ENCODE measurements at places on chromosomes 5 and 9.

GRCh38 chr5:14445576-14446290 lies 135.9 kb upstream of the OTULINL start:
- DNase-seq, result no peak

GRCh38 chr5:59272809-59273427 lies 620.6 kb downstream of the PDE4D start:
- no peak for DNase-seq

GRCh38 chr5:135234242-135234641 lies 164.8 kb downstream of the MACROH2A1 start:
- DNase-seq, result no peak

DNA sequence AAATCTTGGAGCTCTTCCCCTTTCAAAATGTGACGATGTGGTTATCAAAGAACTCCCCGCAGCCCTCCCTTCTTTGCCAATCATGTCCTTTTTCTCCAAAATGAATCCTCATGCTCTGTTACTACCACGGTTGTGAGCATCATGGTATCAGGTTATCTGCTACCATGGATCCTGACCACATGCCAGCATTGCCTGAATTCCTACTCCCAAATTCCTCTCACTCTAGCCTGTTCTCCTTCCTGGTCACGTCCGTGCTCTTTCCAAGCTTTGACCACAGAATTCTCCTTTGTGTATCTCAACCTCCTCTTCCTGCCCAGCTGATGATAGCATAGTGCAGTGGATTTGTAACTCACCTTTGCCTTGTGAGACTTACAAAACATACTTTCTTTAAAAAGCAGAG lies 59.5 kb upstream of the FBXL7 start:
- DNase-seq, result no peak

DNA sequence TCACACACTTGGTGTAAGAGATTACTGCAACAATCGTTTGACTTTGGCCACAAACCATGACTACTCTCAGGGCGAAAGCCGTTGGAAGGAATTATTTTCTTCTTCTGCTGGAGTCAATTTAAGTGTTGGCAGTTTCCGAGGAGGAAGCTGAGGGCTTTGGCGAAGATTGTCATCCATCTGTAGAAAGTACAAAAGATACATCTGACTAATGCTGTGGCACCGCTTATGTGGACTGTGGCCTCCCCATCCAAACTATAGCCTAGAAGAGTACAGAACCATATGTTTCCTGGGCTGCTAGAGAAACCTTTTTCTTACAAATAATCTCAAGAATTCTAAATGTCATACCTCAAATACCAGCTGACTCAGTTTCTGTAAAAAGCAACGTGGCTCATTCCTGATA lies 7.4 kb downstream of the MTX3 start:
- no peak for DNase-seq

DNA sequence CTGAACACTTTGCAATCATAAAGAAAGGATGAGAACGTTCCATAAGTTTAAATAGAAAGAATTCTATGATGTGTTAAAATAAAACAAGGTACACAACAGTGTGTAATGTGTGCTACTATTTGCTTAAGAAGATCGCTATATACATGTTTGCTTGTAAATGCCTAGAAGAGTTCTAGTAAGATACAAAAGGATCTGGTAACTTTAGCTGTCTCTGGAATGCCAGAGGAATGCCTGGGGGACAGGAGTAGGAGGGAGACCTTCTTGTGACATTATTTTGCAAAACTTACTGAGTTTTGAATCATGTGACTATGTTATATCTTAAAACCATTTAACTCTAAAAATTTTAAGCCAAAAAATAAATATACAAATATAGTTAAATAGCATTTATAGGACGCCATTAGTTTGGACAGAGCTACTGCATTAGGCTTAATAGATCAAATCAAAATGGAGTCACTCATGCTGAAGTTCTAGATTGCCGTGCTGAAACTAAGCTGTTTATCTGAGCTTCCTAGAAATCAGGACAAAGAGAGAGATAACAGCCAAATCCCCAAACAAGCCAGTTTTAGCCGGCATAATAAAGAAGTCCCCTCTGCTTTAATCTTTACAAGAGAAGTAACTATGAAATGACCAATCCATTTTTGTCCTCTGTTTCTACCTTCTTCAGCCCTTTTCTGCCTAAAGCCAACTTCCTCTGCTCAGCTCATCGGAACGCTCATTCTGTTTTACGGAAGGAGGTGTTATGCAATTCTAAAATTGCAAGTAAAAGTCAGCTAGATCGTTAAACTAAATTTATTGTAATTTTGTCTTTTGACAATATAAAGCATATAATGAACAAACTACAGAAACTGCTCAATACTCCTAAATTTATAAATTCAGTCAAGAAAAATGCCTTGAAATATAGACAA lies 44.8 kb downstream of the LIX1 start:
- DNase-seq, result peak; percentile 57

GRCh38 chr9:136086951-136087740 lies 7.9 kb downstream of the NACC2 start:
- no peak for DNase-seq

DNA sequence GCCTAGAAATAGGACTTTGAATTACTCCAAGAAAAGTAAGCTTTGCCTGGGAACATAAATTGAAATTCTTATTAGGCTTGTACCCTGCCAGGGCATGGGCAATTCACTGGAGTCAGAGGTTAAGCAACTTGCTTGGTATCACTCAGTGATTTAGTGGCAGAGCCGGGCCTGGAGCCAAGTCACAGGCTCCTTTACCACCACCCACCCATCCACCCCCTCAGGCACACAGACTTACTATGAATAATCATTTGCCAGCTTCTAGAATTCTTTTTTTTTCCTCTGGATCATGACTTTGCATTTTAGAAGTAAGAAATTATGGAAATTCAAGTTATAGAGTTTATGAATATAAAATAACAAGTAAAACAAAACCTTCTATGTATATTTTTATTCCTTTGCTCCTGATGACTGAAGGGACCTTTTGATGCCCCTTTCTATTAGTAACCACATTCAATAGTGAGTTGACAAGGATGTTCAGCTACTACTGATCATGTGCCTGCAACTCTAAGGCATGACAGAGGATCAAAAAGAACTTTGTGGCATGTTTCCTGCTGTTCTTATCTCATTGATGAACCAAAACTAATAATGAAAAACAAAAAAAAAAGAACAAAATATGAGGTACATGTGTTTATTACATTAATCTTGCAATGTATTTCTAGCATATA lies 614.7 kb downstream of the TLR4 start:
- no peak for DNase-seq

GRCh38 chr5:168411871-168412270 lies 74.4 kb upstream of the RARS1 start:
- no peak for DNase-seq

DNA sequence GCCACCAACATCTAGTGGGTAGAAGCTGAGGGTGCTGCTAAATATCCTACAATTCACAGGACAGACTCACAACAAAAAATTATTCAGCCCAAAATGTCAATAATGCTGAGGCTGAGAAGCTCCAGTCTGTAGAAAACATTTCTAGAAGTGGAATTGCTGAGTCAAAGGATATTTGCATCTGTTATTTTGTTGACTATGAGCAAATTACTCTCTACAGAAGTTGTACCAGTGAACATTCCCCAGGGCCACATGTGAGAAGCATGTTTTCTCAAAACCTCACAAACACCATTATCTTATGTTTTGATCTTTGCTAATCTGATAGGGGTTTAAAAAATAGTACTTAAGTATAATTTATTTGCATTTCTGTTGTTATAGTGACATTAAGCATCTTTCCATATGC lies 15.4 kb downstream of the ITK start:
- no peak for DNase-seq

GRCh38 chr5:76372323-76373054 lies 30.6 kb upstream of the IQGAP2 start:
- DNase-seq, result peak; percentile 39

DNA sequence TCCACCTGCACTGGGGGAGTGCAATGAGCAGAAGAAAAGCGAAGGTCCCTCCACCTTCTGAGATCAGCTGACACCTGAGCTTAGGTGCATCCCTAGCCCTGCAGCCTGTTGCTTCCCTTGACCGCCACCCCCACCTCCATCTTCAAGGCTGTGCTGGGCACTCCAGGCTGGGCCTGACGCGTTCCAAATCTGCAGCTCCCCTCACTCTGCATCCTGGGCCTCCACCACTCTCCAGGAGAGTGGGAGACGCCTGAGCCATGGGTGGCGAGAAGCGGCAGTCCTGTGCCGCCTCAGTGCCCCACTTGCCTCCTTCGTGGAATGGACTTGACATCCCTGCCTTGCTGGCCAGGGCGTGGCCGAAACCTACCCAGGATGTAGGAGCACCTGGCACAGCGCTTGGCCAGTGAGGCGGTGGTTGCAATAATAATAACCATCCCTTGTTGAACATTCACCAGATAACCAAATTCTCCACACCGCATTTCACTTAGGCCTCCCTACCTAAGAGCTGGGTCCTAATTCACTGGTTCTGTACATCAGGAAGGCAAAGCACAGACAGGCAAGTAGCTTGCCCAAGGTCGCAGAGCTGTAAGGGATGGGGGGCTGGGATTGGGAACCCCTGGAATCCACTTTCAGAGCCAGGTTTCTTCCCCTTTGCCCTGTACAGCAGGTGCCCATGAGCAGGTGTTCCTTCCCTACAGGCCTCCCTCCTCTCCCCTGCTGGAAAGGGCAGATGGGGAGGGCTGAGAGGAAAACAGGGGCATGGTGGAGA lies 11.7 kb downstream of the B4GALT7 start:
- DNase-seq, result no peak

- DNase-seq, result no peak
Observed at GRCh38 chr9:108525186-108525585, 330.6 kb downstream of the ACTL7B start.

DNA sequence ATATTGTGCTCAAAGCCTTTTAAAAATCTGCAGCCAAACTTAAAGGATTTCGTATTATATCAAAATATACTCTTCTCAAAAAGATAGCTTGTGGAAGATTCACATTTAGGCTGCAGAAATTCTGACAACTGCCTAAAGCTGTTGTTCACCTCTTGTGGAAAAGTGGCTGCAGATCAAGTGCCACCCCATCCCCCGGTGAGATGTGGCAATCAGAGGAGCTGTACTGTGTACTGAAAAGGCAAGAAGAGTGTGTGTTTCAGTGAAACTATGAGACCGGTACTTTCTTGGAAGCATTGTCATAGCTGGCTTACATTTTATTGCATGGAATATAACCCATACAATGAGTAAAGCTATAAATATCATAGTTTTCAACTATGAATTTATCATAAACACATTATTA lies 64.3 kb downstream of the CDH18 start:
- DNase-seq, result no peak

DNA sequence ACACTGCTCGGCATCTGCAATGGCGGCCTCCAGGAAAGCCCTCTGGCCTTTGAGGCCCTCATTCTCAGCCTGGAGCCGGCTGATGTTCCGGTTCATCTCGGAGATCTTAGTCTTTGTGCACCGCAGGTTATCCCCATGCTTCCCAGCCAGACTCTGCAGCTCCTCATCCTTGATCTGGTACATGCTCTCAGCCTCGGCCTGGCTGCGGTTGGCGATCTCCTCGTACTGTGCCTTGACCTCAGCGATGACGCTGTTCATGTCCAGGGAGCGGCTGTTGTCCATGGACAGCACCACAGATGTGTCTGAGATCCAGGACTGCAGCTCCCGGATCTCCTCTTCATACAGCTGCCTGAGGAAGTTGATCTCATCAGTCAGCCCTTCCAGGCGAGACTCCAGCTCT lies 21.9 kb downstream of the CEP120 start:
- DNase-seq, result no peak

DNA sequence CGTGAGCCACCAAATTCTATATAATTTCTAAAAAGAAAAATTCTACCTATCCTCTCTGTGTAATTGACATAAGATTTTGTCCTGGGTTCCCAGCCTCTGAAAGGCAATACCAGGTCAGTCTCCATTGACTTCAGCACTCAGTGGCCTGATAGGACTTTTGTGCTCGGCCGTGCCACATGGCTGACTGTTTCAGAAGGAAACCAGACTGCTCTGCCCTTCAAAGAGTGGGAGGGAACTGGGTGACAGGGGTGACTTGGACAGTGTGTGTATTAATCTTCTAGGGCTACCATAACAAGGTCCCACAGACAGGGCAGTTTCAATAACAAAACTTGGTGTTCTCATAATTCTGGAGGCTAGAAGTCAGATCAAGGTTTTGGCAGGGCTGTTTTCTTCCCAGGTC lies 43.0 kb downstream of the ARHGAP26 start:
- DNase-seq, result no peak

DNA sequence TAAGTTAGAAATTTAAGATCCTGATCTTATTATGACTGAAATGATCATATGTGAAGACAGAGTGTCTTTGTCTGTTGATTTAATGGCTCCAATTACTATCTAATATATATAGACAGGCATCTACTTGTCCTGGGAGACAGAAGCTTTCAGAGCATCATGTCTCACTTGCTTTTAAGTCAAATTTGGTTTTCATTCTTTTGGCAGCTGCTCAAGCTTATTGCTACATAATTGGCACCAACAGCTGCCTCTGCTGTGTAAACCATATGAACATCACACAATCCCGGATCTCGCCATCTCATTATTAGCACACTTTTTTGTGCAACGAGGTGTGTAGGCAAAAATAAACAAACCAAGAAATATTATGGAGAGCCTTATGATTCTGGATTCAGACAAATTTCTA lies 1717.9 kb downstream of the EFNA5 start:
- no peak for DNase-seq

GRCh38 chr9:128138001-128138400 lies 10.5 kb upstream of the PTGES2 start:
- DNase-seq, result no peak

GRCh38 chr5:88760527-88760926 lies 122.5 kb downstream of the MEF2C start:
- DNase-seq, result no peak

GRCh38 chr9:122281368-122281767 lies 16.7 kb downstream of the MRRF start:
- DNase-seq, result no peak

DNA sequence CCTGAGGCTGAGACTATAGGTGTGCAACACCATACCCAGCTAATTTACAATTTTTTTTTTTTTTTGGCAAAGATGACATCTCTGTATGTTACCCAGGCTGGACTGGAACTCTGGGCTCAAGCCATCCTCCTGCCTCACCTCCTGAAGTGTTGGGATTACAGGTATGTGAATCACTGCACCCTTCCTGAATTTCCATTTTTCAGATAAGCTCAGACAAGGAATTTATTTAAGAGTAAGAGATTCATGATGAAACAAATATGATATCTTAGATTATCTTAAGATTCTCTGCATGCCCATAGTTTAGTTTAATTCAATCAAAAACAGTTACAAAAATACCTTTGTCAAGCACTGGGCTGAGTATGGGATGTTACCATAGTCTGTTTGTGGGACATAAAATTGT lies 128.4 kb upstream of the BASP1 start:
- no peak for DNase-seq

DNA sequence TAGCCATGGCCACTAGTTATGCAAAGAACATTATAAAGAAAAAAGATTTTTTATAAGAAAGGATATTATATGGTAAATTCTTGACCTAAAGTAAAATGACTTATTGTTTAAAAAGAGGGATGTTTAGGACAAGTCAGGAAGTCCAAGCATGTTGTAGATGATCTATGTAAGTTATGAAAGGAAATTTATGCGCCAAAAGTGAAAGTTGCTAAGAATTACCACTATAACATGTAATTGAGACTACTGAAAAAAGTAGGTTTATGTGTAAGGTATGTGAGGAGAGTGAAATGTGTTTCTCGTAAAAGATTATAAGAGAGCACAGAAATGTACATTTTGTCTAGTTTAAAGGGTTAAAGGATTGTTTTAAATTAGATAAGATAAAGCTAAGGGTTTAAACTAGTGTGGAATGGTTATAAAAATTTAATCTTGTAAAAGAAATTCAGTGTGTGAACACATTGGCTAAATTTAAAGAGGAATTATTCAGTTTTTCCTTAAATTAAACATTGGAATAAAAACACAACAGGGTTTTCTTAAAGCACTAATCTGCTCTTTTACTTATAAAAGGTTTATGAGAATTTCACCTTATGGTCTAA lies 1100.4 kb upstream of the EDIL3 start:
- no peak for DNase-seq

All from bone marrow (tissue), 2 donors.